ENCODE measurements at places on chromosomes 4 and X. TPM values are rescaled to one million over a fixed set of nuclear protein-coding genes. Genes with fewer than 3 reads are reported as not detected.

DNA sequence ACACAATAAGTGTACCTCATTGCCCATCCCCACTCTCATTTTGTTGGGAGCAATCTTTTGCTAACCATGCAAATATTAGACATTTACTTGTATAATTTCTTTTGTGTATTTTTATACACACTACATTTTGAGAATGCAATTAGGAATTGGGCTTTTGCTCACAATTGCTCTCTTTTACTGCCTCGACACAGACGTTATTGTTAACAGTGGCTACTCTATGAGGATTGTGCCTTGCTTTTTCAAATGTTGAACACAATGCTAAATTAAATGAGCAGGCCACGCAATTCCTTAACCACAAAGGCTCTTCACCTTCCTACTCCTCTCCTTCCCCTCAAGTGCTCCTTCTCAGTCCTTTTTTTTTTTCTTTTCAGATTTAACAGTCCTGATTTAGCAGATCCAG is 42.8 kb upstream of the HPF1 start:
- H3K36me3 ChIP-seq, result no peaks in the 10 kb centered on the region
- no peak overlapping the region for H3K27ac ChIP-seq
- DNase-seq, result no peak
- no peak overlapping the region for H3K4me3 ChIP-seq
- H3K27me3 ChIP-seq, result no peaks in the 10 kb centered on the region

- H3K27me3 ChIP-seq, result no peaks in the 10 kb centered on the region
- H3K4me3 ChIP-seq, result no peak overlapping the region
- no peak overlapping the region for H3K27ac ChIP-seq
- H3K4me1 ChIP-seq, result no peaks in the 10 kb centered on the region
Measured at GRCh38 chr4:139501927-139502899, 48.3 kb downstream of the RAB33B start.

DNA sequence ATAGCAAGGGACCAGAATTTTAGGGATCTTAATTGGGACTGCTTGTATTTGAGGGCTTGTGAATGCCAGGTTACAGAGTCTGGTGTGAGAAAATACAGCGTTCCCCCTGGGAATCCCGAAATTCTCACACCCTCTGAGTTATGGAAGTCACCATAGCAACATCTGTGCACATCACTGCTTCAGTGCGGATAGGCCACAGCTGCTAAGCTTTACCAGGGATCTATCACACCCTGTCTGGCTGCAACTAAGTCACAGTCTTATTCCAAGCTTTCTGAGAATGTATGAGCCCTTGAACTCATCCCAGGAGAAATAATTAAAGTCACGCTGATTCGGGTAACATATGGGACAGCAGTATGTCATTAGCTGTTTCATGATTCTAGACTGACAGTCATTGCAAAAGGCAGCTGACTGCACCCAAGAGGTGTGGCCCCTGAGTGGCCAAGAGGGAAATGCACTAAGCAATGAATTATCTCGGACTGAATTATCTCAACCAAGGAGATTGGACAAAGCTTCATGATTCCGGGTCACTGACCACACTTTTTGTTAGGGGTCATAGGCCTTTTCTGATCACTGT is 46.7 kb upstream of the BTC start:
- H3K27ac ChIP-seq, result no peak overlapping the region
- no peaks in the 10 kb centered on the region for H3K4me1 ChIP-seq
- no peak overlapping the region for H3K4me3 ChIP-seq
- H3K27me3 ChIP-seq, result no peaks in the 10 kb centered on the region
- DNase-seq, result no peak
- no peaks in the 10 kb centered on the region for H3K36me3 ChIP-seq

Gene F11
- 19.4 TPM for total RNA-seq

Gene SPACA5
- not detected for total RNA-seq

Gene SPP1
- total RNA-seq, result 175 TPM

DNA sequence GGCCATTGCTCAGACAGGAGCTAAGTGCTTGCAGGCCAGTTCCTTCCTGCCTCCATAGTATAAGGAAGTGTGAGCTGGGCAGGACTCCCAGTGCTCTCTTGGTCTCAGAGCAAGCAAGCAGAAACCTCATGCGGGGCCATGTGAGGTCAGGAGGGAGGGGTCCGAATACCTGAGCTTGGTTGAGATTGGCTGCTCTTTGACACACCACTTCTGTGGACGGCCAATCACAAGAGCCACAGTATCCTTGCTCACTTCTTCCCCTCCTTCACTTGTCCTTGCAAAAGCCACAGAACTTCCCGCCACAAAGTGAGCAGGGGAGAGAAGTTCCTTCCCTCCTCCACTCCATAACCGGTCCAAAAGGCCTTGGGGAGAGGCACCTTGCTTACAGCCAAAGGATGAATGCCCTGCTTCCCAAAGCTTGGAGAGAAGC is 56.7 kb downstream of the PRPS1 start:
- DNase-seq, result peak; percentile 58
- H3K36me3 ChIP-seq, result no peaks in the 10 kb centered on the region
- peaks cover 44% of the 10 kb centered on the region for H3K4me1 ChIP-seq
- peak overlapping the region; percentile 77 for H3K27ac ChIP-seq

Gene ATP2B3
- total RNA-seq, result not detected

Gene RAI2
- 2.2 TPM for total RNA-seq

Gene PRKG2
- total RNA-seq, result 16.6 TPM

Data from hepatocyte (in vitro differentiated cells).